Fibroblast of villous mesenchyme (primary cell): ENCODE measurements at places on chromosomes 13 and 19. TPM values are rescaled to one million over a fixed set of nuclear protein-coding genes. Genes with fewer than 3 reads are reported as not detected.

GRCh38 chr19:49512970-49513745, 697 bp downstream of the FCGRT start:
- no peak for DNase-seq

GRCh38 chr19:23587546-23587945, 99.5 kb downstream of the ZNF675 start:
- DNase-seq: no peak

The CRX gene
- total RNA-seq: not detected in 2 replicates

The TMIGD2 gene
- total RNA-seq: not detected in 2 replicates

The PLK5 gene
- under 0.01 TPM in 1 of 2 replicates, not detected in the other for total RNA-seq

The LENG9 gene
- total RNA-seq: 5.2 and 7.1 TPM in 2 replicates

The CD22 gene
- total RNA-seq: 0.32 TPM in 1 of 2 replicates, not detected in the other
